HCEC 1CT (cell line): ENCODE measurements at places on chromosomes 2 and 18.

DNA sequence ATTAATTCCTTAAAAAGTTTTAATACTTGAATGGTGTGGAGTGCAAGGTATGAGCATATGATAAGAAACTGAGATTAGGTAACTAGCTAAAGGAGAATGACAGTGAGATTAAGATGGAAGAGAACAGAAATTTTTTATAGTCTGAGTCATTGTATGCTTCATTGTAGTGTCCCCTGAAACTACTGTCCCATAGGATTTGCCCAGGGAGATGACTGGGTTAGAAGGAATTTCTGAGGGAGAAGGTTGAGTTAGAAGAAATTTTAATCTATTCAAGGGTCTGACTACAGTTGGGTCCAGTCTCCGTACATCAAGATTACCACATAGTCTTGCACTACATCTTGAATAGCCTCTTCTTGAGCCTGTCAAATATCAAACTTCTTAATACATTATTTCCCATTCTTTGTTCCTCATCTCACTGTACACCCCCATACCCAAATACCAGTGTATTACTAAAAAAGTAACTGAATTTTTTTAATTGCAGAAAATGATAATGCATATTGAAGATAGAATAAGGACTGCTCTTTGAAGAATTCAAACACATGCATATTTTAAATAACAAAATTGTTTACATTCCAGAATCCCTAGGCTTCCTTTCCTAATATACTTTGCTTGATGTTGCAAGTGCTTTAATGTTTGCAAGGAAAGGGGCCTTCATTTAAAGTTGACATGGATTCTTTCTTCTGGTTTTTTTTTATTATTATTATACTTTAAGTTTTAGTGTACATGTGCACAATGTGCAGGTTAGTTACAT is 314.3 kb upstream of the COL3A1 start:
- peak; percentile 83 for DNase-seq

- DNase-seq, result no peak
Observed at GRCh38 chr2:160301420-160301819, 101.3 kb upstream of the ITGB6 start.

DNA sequence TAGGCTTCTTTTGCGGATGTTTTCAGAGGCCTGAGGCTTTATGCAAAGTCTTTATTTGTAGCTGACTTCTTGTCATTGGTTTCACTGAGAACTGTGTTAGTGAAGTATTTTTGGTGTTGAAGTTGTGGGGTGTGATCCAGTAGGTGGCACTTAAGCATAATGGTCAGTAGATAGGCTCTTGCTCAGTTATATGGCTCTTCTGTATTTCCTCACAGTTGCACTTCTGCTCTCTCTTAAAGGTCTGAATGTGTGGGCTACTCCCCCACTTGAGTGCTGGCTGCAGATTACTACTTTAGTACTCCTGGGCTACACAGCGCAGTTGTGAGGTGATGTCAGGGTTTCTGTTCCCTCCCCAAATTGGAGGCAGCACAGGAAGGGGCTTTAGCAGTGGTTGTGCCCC is 133.8 kb upstream of the SCN7A start:
- DNase-seq, result peak; percentile 27

- DNase-seq, result no peak
Observed at GRCh38 chr18:13900633-13901032, 14.7 kb downstream of the MC2R start.

GRCh38 chr18:72940986-72941385 is 73.2 kb upstream of the NETO1 start:
- DNase-seq, result no peak

- DNase-seq, result peak; percentile 52
Observed at GRCh38 chr2:69514819-69515218, 77.6 kb upstream of the NFU1 start.

- no peak for DNase-seq
Observed at GRCh38 chr2:235194351-235194750, 242.5 kb downstream of the SH3BP4 start.
